NCI-H460 (cell line): ENCODE measurements at places on chromosomes 5 and 9.

- no peak for DNase-seq
Measured at GRCh38 chr5:134462047-134462575, 50.4 kb upstream of the CDKN2AIPNL start.

DNA sequence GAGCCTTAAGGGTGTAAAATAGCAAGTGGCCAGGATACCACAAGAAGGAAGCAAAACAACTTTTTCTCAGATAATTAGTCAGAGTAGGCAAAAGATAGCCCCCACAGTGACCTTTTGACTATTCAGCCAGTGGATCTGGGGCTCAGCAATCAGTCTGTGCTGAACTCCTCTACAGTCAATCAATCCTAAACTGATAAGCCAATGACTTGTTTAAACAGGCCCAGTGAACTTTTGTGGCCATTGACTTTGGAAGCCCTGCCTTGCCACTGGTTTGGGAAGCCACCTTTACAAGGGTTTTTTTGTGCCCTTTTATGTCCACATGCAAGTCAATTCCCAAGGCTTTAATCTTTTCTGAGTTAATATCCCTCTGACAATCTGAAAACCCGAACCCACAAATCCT, 1565.0 kb upstream of the WWC1 start:
- DNase-seq: no peak

GRCh38 chr9:36870960-36871359, 163.1 kb downstream of the PAX5 start:
- no peak for DNase-seq

DNA sequence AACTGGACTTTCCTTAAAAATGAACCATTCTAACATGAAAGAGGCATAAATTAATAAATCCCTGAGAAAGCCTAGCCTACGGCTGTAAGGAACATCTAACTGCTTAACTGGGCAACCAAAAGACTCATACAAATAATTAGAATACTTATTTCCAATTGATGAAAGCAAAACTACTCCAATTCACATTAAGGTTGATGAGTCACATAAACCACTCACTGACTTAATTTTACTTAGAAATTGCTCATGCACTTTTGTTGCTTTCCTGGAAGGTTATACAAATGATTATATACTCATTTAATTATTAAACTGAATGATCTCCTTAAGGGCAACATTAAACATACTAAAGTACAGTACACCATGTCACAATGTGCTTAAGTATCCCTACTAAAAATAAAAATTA, 101.9 kb downstream of the NFIB start:
- DNase-seq: no peak

GRCh38 chr5:111769541-111769940, 12.5 kb upstream of the NREP start:
- DNase-seq: no peak

- DNase-seq: no peak
Measured at GRCh38 chr5:168151041-168151440, 140.4 kb upstream of the WWC1 start.

- DNase-seq: no peak
Measured at GRCh38 chr5:105163547-105163946, 1601.0 kb upstream of the NUDT12 start.

GRCh38 chr9:113674436-113674835, 201.7 kb upstream of the ZNF618 start:
- DNase-seq: no peak

DNA sequence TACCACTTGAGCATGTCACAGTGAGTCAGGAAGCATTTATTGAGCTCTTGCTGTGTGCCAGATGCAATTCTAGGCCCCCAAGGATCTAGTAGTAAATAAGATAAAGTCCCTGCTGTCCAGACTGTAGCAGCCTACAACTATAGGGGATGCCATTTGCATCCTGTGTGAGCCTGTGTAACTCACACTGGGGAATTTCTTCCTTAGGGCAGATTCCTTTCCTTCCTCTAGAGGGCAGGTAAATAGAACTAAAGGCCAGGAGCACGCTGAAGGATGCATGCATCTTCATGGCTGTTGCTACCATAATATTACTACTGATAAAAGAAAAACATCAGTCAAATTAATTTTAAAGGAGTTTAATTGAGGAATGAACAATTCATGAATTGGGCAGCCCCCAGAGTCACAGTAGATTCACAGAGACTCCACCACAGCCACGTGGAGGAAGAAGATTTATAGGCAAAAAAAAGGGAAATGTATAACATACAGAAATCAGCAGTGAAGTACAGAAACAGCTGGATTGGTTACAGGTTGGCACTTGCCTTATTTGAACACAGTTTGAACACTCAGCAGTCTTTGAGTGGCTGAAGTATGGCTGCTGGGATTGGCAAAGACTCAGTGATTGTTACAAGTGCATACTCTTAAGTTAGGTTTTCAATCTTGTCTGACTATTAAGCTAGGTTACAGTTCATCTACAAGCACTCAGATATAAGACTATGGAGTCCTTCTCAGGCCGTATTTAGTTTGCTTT, 98.9 kb downstream of the ACTL7B start:
- DNase-seq: no peak

- no peak for DNase-seq
Measured at GRCh38 chr9:18350995-18351595, 122.9 kb upstream of the ADAMTSL1 start.

- no peak for DNase-seq
Measured at GRCh38 chr9:78438780-78439179, 141.9 kb downstream of the PSAT1 start.

GRCh38 chr5:167565189-167565954, 726.1 kb upstream of the WWC1 start:
- peak; percentile 38 for DNase-seq

- no peak for DNase-seq
Measured at GRCh38 chr5:130692770-130693169, 472.3 kb downstream of the HINT1 start.

GRCh38 chr9:113540466-113540865, 76.9 kb downstream of the RGS3 start:
- no peak for DNase-seq

GRCh38 chr9:136944519-136945332, at the start of the genes C8G and FBXW5:
TSS of gene C8G (plus strand) at chr9:136945243. CDS start at chr9:136945321, 78 bp downstream.
TSS of gene FBXW5 (minus strand) at chr9:136944738. CDS start at chr9:136944083, 655 bp downstream.
- DNase-seq: peak; percentile 94

DNA sequence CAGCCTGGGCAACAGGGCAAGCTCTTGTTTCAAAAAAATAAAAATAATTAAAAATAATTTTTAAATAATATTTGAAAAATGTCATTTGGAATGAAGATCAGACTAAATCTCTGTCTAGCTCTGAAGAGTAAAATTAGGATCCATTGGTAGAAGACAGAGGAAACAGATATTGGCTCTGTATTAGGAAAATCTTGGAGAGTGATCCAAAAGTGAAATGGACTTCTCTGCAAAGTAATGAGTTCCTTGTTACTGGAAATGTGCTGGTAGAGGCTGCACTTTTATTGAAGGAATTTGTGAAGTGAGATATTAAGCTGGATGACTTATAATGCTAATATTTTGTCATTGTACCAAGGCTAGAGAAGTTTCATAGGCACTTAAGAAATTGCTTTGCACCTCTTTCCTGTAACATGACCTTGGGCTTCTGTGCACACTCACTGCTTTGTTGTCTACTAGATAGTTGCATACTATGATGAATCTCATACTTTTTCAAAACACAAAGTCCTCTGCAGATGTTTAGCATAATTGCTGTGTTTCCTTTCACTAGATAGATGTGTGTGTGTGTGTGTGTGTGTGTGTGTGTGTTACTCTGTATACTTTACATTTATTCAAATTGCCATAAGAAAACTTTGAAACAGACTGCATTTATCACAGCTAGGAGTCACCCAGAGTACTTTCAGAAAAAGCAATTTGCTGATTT, 13.1 kb downstream of the THBS4 start:
- no peak for DNase-seq

GRCh38 chr5:159601216-159601615, 270.9 kb upstream of the IL12B start:
- DNase-seq: no peak

DNA sequence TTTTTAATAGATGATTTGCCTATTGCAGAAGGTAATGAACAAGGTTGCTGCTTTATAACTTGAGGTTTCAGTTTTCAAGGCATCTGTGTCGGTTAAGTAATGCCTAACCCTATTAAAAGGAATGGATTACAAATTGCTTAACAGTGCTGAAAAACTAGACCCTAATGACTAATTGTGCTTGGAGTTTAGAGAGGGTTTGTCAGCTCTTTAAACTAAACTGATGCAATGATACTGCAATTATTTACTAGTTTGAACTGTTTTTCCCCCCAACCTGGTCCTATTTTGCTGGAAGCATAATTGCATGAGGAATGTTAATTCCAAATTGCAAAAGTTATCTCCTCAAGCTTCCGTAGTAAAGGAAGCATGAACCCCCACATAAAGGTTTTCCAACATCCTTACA, 39.3 kb upstream of the TLX3 start:
- peak; percentile 43 for DNase-seq

DNA sequence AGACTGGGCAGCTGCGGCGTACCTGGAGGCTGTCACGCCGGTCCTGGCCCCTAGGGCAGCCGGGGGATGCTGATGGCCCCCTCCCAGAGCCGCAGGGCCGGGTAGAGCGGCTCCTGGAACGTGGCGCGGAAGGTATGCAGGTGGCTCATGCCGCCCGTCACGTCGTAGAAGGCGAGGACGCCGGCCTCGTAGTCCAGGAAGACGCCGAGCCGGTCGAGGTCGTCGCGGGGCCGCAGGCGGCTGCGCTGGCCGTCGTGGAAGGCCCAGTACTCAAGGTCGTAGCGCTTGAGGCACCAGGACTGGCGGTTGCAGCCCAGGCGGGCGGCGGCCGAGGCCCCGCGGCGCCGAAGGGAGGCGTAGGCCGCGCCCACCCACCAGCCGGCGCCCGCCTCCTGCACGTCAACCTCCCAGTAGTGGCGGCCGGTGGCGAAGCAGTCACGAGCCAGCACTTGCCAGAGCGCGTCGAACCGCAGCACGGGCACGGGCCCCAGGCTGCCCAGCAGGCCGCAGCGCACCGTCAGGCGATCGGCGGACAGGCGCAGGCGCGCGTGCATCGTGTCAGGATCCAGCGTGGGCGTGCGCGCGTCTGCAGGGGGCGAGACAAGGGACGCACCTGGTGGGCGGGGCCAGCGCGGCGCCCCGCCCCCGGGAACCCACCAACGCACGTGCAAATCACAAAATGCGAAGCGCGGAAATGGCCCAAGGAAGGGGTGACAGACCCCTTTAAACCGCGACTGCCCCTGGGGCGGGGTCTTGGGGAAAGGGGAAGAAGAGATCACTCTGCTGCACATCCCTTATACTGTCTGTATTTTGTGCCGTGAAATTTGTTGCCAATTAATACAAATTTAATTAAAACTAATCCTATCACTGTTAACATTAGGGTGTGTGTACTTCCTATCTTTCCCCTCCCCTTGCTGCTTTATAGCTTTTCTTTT, 31.2 kb downstream of the NANS start:
- no peak for DNase-seq
